Esophagus squamous epithelium (tissue), 5 donors: ENCODE measurements at places on chromosomes 5 and 9. TPM values are rescaled to one million over a fixed set of nuclear protein-coding genes. Genes with fewer than 3 reads are reported as not detected.

DNA sequence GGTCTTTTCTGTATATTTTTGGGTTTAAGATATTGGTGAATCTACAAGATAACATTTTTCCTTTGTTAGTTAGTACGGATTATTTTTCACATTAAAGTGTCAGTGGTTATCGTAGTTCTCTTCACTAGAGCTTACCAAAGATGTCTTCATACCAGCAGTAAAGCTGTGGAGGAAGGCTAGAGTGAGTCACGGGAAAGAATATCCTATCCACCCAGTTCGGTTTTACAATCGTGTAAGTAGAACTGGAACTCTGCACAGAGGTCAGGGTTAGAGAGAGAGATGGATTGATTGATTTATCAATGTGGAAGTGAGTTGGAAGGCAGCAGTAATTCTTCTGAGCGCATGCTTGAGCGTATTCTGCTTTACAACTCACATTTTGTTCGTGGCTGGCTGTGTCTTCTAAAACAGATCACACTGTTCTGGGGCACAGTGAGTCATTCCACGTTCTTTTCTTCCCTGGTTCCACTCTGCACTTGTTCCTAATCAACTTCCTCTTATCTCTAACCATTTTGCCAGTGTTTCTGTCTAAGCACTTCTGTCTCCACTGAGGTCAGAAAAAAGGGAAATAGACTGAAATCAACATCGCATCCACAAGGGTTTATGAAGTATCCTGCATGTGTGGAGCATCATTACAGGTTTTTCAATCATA, 86.5 kb upstream of the ARRDC3 start:
- no peak for DNase-seq
- no peak overlapping the region for H3K4me3 ChIP-seq
- H3K4me1 ChIP-seq = no peaks in the 10 kb centered on the region
- peak overlapping the region; percentile 45 for H3K27ac ChIP-seq
- H3K27me3 ChIP-seq = no peaks in the 10 kb centered on the region
- H3K36me3 ChIP-seq = no peaks in the 10 kb centered on the region

DNA sequence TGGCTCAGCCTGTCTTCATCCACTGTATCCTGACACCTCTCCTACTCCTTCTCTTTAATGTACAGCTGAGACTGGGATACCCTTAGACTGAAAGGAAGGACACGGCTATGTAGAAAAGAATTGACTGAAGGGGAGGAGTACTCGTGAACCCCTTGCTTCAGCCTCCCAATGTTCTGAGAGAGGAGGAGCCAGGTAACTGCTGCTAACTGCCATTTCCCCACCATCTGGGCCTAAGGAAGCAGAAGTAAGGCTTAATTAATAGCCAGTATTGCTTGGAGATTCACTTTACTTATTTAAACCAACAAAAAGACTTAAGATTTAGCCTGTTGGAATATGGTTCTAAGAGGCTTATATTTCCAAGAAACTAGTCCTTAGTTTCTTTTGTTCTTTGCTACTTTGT, 18.8 kb upstream of the RGS3 start:
- no peaks in the 10 kb centered on the region for H3K36me3 ChIP-seq
- DNase-seq = no peak
- no peaks in the 10 kb centered on the region for H3K4me1 ChIP-seq
- no peaks in the 10 kb centered on the region for H3K27me3 ChIP-seq
- no peak overlapping the region for H3K4me3 ChIP-seq

DNA sequence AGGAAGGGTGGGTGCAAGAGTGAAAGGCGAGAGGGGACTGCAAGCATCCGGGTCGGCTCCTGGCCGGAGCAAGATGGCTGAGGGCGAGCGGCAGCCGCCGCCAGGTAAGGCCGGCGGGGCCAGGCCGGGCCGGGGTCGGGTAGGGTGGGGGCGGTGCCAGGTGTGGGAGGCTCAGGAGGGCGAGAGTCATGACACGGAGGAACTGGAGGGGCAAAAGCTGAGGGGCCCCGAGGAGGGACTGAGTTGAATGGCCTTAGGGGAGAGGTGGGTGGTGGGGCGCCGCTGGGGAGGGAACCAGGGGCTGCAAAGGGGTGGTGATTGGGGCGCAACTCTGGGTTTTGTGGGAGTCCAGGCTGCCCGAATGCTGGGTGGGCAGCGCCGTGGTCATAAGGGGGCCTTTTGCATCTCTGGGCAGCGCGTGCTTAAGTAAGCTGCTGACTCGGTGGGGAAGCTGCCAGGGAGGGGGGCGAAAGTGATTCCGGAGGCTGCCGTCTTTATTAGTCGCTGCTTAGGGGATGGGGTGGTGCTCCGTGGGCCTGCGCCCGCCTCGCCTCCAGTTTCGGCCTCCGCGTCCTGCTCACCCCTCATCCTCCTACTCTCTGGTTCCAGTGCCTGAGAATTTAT, 425 bp downstream of the PTPA start:
- peak overlapping the region; percentile 83 for H3K4me3 ChIP-seq
- H3K27me3 ChIP-seq = no peaks in the 10 kb centered on the region
- peak overlapping the region; percentile 94 for H3K27ac ChIP-seq
- no peak for DNase-seq
- no peaks in the 10 kb centered on the region for H3K36me3 ChIP-seq
- H3K4me1 ChIP-seq = peaks cover 50% of the 10 kb centered on the region

- peaks cover 36% of the 10 kb centered on the region for H3K27me3 ChIP-seq
- H3K27ac ChIP-seq = no peak within 1 kb of the TSS
- no peaks in the 10 kb centered on the region for H3K36me3 ChIP-seq
- no peak for DNase-seq
- no peak within 1 kb of the TSS for H3K4me3 ChIP-seq
- H3K4me1 ChIP-seq = peaks cover 35% of the 10 kb centered on the region
Measured at GRCh38 chr5:176629853-176630680, at the start of the genes EIF4E1B and SNCB. TSS of gene EIF4E1B (plus strand) at chr5:176630675. CDS start at chr5:176642788, 12,113 bp downstream. TSS of gene SNCB (minus strand) at chr5:176630534. CDS start at chr5:176629654, 880 bp downstream.

- peaks cover 14% of the 10 kb centered on the region for H3K4me1 ChIP-seq
- no peak for DNase-seq
- H3K27ac ChIP-seq = no peak overlapping the region
- H3K36me3 ChIP-seq = no peaks in the 10 kb centered on the region
Measured at GRCh38 chr9:110241260-110241857, 14.9 kb downstream of the TXN start.

Gene GZMA
- 6.7 TPM for total RNA-seq
